ENCODE measurements at places on chromosomes 5 and 9. TPM values are rescaled to one million over a fixed set of nuclear protein-coding genes. Genes with fewer than 3 reads are reported as not detected.

The PHF24 gene
- 0.14 TPM for total RNA-seq

The CDH18 gene
- total RNA-seq = not detected

The DNM1 gene
- total RNA-seq = 81.1 TPM

The GLIPR2 gene
- total RNA-seq = 9.1 TPM

The PCDH1 gene
- 3.4 TPM for total RNA-seq

The EIF4E1B gene
- total RNA-seq = not detected

The SPINK5 gene
- not detected for total RNA-seq

The SLC6A18 gene
- not detected for total RNA-seq

The CCT5 gene
- total RNA-seq = 490 TPM

The VDAC1 gene
- 395 TPM for total RNA-seq
